ENCODE measurements at places on chromosomes 1 and 21.

- DNase-seq, result no peak
Observed at GRCh38 chr1:155969377-155969791, 9.0 kb downstream of the ARHGEF2 start.

DNA sequence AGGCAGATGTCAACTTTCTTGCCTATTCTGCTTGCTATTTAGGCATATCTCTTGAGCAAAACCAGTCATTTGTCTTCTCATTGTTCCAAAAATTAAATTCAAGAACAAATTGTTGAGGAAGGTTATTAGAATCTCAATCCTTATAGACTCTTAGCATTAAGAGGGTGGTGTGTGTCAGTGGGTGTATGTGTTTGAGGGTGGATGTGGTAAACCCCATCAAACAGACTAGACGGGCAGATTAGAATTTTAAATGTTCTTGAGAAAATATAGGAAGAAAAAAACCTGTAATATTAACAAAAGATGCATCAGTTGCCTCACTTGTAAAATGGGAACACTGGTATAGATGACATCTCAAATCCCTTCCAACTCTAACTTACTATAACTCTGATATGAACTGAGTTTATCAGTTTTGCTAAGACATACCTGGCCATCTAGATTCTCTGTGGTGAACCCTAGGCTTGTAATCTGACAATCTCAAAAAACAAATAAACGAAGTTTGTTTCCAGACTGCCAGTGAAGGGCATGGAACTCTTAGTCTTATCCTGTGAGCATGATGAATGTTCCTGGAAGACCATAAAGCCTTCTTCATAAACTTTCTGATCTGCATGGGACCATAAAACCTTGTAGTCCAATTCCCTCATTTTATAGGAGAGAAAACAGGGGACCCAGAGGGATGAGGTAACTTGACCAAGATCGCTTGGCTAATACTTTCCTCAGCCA lies 176.3 kb upstream of the SGIP1 start:
- no peak for DNase-seq

DNA sequence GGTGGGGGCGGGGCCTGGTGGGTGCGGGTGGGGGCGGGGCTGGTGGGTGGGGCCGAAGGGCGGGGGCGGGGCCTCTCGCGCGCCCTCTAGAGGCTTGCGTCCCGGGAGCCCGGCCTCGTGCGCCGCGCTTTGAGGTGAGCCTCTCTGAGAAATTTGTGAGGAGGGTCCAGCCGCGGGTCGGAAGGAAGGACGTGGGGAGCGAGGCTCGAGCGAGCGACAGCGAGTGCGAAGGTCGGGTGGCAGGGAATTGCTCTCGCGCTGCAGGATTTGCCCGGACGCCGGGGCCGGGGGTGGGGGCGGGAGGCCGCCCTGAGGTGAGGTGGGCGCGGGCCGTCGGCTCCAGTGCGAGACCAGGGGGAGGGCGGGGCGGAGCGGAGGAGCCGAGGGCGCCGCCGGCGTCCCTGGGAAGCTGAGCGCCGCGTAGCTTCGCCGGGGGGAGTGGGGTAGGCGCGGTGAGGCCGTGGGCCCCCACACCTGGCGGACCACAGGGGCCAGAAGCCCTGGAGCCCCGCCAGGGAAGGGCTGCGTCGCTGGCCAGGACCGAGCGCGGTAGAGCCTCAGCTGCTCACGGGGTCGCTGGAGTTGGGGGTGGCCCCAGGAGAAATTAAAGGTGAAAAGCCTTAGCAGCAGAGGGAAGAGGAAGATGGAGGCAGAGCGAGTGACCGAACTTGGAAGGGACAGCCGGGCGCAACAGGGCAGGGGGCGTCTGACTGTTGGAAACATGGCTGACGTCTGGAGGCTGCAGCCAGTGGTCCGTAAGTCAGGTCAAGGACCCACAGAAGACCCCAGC lies 754 bp upstream of the LSS start:
- no peak for DNase-seq

DNA sequence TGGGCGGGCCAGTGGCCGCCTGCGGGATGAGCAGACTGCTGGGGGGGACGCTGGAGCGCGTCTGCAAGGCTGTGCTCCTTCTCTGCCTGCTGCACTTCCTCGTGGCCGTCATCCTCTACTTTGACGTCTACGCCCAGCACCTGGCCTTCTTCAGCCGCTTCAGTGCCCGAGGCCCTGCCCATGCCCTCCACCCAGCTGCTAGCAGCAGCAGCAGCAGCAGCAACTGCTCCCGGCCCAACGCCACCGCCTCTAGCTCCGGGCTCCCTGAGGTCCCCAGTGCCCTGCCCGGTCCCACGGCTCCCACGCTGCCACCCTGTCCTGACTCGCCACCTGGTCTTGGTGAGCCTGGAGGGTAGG lies 2.1 kb downstream of the B4GALT2 start:
- DNase-seq, result no peak

GRCh38 chr1:109926662-109927300 lies 16.1 kb downstream of the CSF1 start:
- DNase-seq, result no peak

DNA sequence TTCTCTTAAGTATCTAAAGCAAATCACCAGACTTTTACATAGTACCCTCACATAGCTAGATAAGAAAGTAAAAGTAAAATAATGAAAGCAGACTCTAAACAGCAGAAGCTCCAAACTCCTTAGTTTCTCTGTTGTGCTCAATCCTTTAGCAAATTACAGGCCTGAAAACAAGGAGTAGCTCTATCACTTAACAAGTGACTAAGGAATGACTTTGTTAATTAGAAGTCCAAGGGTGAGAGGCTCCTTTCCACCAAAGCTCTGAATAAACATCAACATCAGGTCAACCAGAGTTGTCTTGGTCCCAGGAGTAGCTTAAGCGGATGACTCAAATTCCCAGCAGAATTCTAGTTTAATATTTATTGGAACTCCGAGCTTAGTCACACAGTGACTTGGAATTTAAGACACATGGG lies 5.9 kb downstream of the NRIP1 start:
- DNase-seq, result peak; percentile 59

- DNase-seq, result no peak
Observed at GRCh38 chr1:70247768-70248167, 26.6 kb downstream of the SRSF11 start.

DNA sequence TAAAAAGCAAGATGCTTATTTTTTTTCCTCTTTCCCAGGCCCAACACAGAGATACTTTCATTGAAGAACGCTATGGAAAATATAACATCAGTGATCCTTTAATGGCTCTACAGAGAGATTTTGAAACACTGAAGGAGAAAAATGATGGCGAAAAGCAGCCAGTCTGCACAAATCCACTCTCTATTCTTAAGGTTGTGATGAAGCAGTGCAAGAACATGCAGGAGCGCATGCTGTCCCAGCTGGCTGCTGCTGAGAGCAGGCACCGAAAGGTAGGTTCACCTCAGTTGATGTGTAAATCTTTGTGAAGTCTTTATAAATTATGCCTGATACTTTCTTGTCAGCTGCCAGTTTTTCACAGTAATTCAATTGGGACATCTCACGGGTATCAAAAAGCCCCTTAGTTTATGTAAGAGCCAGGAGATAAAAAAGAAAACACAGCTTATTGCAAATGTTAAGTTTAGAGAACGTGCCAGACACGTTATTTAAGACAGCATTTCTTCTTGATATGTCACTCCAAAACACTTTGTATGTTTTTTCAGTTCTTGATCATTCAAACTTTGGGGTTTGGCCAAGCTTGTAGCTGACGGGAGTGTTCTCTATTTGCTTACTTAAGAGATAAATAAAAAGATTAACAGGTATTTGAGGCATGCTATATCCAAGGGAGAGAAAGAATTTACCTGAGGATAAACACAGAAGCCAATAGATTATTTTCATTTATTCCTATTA lies 53.1 kb downstream of the CTTNBP2NL start:
- no peak for DNase-seq

DNA sequence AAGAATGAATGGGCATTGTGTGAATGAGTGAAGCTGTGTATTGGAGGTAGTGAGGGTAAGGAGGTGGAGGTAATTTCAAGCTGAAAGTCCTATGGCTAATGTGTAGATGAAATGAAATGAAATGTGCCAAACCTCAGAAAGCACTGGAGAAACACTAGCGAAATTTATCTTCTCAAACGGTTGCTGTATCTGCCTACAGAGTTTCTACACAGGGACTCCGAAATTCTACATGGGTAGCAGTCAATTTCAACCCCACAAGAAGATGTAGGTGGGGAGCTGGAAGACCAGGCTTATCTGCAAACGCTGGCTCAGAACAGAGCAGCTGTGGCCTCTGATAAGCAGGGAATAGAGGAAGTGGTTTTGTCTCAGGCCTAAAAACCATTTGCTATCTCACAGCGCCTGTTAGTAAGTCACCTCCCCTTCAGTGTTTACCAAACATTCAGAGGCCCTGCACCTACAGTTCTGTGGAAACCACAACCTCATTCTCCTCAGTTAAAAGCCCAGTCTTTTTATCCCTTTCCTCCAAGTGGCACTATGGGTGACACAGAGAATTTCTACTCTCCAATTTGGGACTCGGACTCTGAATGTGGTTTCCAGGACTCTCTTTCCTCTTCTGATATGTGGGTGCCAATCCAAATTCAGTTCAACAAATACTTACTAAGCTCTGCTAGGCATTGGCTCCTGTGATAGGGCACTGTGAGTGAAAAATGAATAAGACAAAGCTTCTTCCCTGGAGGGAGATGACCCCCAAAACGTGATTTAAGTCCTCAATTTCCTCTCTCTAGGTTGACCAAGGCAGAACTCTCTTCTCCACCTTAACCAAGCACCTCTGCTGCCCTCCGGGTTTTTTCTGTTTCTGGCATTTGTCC lies 17.2 kb upstream of the SLAMF6 start:
- DNase-seq, result no peak

DNA sequence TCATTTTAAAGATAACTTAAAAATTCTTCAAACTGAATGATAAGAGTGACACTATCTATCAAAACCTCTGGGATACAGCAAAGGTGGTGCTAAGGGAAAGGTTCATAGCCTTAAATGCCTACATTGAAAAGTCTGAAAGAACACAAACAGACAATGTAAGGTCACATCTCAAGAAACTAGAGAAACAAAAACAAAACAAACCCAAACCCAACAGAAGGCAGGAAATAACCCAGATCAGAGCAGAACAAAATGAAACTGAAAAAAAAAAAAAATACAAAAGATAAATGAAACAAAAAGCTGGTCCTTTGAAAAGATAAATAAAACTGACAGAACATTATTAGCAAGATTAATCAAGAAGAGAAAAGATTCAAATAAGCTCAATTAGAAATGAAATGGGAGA lies 6.8 kb downstream of the ODF2L start:
- no peak for DNase-seq

DNA sequence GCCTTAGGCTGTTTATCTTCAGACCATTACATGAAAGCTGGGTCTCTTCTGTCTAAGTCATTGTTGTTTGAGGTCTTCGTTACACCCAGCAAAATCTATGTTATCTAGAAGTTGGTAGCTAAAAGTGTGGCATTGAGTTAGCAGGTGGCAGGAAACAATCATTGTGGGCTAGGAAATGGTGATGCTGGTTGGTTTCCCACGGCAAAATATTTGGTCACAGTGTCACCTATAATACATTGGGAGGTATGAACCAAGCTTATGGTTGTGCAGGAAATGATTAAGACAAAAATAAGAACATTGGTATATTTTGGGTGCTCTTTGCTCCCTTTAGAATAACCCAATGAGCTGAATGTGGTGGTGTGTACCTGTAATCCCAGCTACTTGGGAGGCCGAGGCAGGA lies 169.7 kb downstream of the TRIM33 start:
- no peak for DNase-seq

DNA sequence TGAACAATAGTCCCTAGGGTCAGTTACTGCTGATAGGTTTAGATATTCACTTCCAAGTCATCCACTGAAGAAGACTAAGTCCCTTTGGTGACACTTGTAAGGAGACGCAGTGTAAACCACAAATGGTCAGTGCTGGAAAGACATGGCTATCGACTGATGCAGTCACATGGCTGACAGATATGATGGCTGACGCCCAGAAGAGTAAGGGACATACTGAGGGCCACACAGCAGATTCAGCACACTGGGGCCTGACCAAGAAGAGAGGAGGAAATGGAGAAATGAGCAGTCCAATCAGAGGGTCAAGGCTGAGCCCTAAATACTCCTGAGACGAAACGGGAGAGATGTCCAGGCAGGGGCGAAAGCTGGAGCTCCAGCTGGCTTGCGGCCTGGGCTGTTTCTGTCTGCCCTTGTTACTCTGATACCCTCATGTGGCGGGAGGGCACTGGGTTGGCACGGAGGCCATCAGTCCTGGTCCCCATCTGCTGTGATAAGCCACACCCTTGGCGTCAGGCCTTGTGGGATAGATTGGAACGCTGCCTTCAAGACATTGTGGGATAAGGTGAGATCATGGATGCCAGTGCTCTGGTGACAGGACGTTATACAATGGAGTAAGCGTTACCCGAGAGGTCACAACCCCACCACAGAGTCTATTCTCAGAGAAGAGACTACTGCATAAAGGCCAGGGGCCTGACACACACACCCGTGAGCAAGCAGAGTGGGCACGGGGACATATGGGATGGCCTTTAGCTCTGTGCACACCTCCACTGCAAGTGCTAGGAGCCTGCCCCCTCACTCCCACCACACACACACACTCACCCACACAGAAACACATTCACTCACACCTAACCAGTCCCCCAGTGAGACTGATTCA lies 158.4 kb downstream of the TRABD2B start:
- DNase-seq, result no peak

- no peak for DNase-seq
Observed at GRCh38 chr1:215899901-215900300, 332.8 kb downstream of the KCTD3 start.

- DNase-seq, result no peak
Observed at GRCh38 chr1:41538741-41539417, 54.4 kb upstream of the EDN2 start.

DNA sequence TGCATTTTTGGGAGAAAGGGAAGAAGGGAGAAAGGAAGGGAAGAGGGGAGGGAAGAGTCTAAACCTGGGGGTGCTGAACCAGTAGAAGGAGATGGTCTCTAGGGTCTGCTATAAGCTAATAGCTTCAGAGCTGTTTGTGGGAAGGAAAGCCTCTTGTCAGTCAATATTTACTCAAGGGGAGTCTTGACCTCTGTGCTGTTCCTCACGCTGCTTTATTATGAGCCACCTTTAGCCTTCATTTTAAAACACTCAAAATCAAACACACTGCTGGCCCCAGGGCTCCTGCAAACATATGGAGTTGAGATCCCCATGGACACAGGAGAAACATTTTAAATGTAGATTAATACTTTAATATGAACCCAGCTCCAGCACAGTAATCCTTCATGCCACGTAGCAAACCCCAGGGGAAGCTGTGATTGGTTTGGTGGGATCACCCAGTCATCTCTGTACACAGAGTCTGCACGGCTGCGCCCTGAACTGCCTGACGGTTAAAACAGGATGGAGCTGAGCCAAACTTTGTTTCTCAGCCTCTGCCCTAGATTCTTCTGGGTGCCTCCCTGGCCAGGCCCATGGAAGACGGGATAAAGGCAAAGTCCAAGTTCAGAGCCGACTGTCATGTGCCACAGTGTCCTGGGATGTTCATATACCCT lies 40.2 kb upstream of the VWA5B1 start:
- DNase-seq, result peak; percentile 83

GRCh38 chr1:204152310-204153044 lies 633 bp upstream of the ETNK2 start:
- DNase-seq, result no peak

- DNase-seq, result no peak
Observed at GRCh38 chr1:79042539-79042938, 36.0 kb upstream of the ADGRL4 start.
